ENCODE measurements at places on chromosomes 3 and 15. TPM values are rescaled to one million over a fixed set of nuclear protein-coding genes. Genes with fewer than 3 reads are reported as not detected.

GRCh38 chr15:90576711-90577389 is 47.1 kb downstream of the CRTC3 start:
- H3K27me3 ChIP-seq, result no peaks in the 10 kb centered on the region
- H3K4me3 ChIP-seq, result no peak overlapping the region
- H3K36me3 ChIP-seq, result peaks cover 36% of the 10 kb centered on the region
- H3K27ac ChIP-seq, result peak overlapping the region; percentile 34
- H3K4me1 ChIP-seq, result peaks cover 56% of the 10 kb centered on the region

DNA sequence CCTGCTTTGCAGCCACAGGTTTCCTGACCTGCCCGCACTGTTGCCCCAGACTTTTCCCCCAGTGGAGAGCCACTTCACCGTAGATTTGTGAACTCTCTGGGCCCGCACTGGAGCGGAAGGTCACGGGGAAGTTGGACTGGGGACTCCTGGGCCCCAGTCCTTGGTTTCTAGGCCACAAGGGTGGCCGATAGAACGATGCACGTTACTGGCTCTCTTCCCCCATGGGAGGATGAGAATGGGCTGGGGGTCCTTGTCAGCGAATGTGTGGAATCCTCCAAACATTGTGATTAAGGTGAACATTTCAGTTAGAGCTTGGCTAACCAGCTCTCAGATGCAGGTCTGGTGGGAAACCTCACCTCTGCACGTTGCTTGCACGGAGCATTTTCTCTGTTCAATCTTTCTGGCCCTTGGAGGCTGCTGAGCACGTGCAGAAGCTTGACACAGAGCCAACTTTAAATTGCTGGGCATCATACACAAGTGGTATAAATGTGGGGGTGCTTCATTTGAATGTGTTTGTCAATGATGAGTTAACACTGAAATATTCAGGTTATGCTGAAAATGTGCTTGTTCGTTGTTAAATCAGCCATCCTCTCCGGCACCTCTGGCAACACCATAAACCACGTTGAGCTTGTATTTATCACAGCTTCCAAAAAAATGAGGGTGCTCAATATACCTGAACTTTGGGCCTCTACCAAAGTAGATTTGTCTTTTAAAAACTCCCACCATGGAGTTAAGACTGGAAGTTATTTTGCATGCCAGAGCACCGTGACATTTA is 976 bp downstream of the DIS3L start:
- H3K4me1 ChIP-seq, result peaks cover 39% of the 10 kb centered on the region
- peak overlapping the region; percentile 89 for H3K27ac ChIP-seq
- H3K36me3 ChIP-seq, result peaks cover 13% of the 10 kb centered on the region

DNA sequence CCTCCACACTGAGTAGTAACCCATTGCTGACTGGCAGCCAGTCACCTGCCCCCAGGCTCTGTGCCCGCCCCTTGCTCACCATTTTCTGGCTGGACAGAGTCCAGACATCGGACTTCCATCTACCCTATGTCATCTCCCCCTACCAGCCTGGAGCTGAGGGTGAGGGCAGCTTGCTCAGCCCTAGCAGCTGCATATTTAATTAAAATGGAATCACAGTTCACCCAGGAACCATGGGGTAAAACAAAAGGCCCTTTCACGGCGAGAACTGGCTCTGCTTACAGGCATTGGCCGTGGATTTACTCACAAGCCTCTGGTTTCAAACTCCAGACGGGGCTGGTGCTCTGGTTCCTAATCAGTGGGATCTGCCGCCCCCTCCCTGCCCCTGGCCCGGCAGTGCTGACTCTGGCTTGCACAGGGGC is 94.9 kb upstream of the ATP2B2 start:
- H3K36me3 ChIP-seq, result no peaks in the 10 kb centered on the region
- DNase-seq, result no peak
- H3K27me3 ChIP-seq, result peaks cover 26% of the 10 kb centered on the region
- H3K4me3 ChIP-seq, result no peak overlapping the region
- peaks cover 26% of the 10 kb centered on the region for H3K4me1 ChIP-seq

DNA sequence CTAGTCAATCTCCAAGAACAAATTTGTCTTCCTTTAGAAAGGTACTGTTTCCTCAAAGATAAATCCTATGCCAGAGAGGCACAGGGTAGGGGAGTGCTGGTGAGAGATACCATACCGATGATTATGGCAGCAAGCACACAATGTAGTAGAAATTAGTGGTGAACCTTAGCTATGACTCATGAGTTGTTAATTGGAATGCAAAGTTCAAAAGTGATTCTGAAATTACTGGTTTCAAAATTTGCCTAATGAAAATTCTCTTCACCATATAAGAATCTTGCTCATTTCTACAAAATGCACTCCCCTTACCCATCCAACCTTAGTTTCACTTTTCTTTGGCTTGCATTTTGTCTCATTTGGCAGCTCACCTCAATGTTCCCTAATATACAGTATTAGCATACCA is 139.5 kb upstream of the SLC2A2 start:
- H3K36me3 ChIP-seq, result peaks cover 43% of the 10 kb centered on the region
- peaks cover 19% of the 10 kb centered on the region for H3K4me1 ChIP-seq
- peak overlapping the region; percentile 82 for H3K27ac ChIP-seq
- H3K4me3 ChIP-seq, result peak overlapping the region; percentile 38
- DNase-seq, result no peak
- H3K27me3 ChIP-seq, result no peaks in the 10 kb centered on the region

DNA sequence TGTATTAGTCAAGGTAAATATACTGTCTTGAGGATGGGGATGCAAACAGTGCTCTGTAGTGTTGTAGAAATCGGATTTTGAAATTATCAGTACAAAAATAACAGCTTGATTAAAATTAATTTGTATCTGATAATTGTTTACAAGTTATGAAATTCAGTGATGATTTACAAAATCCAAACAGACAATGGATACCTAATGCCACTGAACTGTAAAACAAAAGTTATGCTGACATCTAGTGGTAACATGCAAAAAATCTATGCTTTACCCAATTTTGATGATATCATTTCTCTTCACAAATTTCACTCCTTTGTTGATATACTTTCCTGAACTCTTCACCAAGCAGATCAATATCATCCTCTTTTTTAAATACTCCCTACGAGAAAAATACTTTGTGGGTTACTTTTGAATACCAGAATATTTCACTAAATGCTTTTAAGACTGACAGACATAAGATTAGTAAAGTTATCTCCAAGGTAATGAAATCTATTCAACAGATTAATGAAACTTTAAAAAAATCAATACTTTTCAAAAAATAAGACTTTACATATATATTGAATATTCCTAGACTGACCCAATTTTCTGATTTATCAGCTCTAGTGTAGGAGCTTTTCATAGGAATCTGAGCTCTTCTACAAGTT is 36.0 kb downstream of the MNS1 start:
- H3K27ac ChIP-seq, result no peak overlapping the region
- peaks cover 4% of the 10 kb centered on the region for H3K27me3 ChIP-seq
- DNase-seq, result no peak

GRCh38 chr15:101491734-101492640 is 2.5 kb upstream of the PCSK6 start:
- H3K27me3 ChIP-seq, result peaks cover 69% of the 10 kb centered on the region
- peaks cover 2% of the 10 kb centered on the region for H3K36me3 ChIP-seq
- no peak overlapping the region for H3K27ac ChIP-seq
- no peak overlapping the region for H3K4me3 ChIP-seq

GRCh38 chr3:122974764-122975162 is 52.8 kb downstream of the SEMA5B start:
- peak overlapping the region; percentile 81 for H3K27ac ChIP-seq
- peaks cover 32% of the 10 kb centered on the region for H3K27me3 ChIP-seq
- peaks cover 44% of the 10 kb centered on the region for H3K4me1 ChIP-seq

DNA sequence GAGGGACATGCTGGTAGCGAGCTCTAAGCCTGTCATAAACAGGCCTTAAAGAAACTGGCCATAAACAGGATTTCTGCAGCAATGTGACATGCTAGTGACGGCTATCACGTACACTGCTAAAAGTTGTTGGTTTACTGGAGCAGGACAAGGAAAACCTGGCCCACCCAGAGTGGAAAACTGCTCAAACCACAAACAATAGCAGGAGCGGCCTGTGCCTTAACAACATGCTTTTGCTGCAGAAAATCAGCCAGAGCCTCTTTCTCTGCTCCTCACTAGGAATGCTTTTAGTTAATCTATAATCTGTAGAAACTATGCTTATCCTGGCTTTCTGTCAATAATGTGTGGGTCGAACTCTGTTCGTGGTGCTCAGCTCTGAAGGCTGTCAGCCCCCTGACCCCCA is 202.9 kb upstream of the UBE3A start:
- H3K27me3 ChIP-seq, result peaks cover 31% of the 10 kb centered on the region
- H3K36me3 ChIP-seq, result no peaks in the 10 kb centered on the region
- no peak overlapping the region for H3K27ac ChIP-seq
- no peak for DNase-seq
- H3K4me3 ChIP-seq, result no peak overlapping the region

The CFAP92 gene
- total RNA-seq, result not detected

The C15orf39 gene
- total RNA-seq, result 62.8 TPM

The PRR23C gene
- not detected for total RNA-seq

The TFDP2 gene
- 33.7 TPM for total RNA-seq

All from activated CD8-positive, alpha-beta memory T cell treated with anti-CD3 and anti-CD28 coated beads, Interleukin-2, amount 10 ng/mL, durations not matched to agents 7 days and 5 days (primary cell).